ENCODE measurements at places on chromosomes 12 and 14.

DNA sequence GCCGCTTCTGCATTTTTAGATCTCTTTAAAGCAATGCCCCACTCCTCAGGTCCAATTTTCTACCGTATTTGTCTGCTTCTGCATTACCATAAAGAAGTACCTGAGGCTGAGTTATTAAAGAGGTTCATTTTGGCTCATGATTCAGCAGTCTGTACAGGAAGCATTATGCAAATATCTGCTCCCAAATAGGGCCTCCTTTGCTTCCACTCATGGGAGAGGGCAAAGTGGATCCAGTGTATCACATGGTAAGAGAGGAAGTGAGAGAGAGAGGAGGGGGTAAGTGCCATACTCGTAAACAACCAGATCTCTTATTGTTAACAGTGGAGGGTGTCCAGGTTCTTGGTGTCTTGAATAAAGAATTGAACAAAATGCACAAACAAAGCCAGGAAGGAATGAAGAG lies 316.1 kb upstream of the SEL1L start:
- no peak for DNase-seq

DNA sequence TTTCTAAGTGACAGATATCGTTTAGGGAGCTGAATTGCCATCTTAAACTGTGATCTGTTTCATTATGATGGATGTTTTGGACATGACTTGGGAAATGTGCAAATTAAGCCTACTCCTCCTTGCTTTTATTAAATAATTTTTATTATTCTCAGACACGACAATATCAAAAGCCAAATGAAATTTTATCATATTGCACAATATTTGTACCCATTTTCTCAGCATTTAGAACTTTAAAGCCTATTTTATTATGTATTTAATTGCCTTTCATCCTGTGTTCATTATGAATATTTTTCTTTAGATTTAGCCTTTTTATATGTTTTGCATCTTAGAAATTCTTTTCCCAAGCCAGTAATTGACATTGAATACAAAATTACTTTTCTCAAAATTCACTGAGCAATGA lies 102.9 kb downstream of the PPHLN1 start:
- DNase-seq = no peak

- DNase-seq = peak; percentile 47
These were observed 319.3 kb upstream of the NOVA1 start for GRCh38 chr14:26917086-26917485.

- DNase-seq = peak; percentile 27
These were observed at the start of gene AP4S1 for GRCh38 chr14:31025367-31026076. Gene AP4S1 (plus strand): TSS chr14:31025649. CDS start chr14:31066197, 40,548 bp downstream.

- peak; percentile 39 for DNase-seq
These were observed 2.8 kb downstream of the PTMS start for GRCh38 chr12:6768990-6769389.

DNA sequence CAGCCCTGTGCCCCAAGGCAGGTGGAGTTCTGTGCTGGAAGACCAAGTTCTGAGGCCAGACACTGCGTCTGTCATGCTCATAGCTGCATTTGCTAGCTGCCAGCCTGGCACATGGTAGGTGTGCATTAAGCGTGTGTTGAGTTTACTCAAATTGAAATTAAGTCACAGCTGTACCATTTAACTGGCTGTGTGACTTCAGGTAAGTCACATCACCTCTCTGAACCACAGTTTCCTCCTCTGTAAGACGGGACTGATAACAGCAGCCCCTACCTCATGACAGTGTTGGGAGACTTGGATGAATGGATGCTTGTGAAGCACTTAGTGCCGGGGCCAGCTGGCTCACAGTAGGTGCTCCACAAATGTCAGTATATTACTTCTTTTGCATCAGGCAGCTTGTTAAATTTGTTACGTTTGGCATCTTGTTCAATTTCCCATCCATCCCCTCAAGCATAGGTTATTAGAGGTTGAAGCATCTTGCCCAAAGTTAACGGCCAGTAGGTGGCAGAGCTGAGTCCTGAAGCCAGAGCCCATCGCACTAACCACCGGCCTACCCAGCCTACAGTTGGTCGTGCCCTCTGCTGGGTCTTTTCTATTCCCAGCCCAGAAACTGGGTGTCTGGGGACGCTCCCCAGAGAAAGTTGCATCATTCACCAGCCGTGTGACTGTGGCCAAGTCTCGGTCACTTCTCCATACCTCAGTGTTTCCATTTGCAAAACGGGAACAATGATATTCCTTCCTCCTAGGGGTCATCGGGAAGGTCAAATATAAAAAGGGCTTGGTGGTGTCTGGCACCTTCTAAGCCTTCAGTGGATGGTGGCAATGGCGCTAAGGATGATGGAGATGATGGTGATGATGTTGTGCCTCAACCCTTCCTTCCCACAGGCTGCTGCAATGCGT lies 4.5 kb downstream of the DAO start:
- DNase-seq = no peak

GRCh38 chr14:72419226-72419775 lies 474.6 kb downstream of the DPF3 start:
- no peak for DNase-seq

GRCh38 chr12:89181271-89181920 lies 170.9 kb downstream of the DUSP6 start:
- peak; percentile 71 for DNase-seq

Data from astrocyte of the spinal cord (primary cell).